Activated T-cell treated with anti-CD3 and anti-CD28 coated beads for 1 hour (primary cell): ENCODE measurements at places on chromosomes 6 and 20.
A peak's percentile ranks its signal among the peaks of the same experiment; 100 is the strongest.

GRCh38 chr6:144769142-144769541 lies 484.0 kb downstream of the UTRN start:
- DNase-seq, result no peak

GRCh38 chr6:56416247-56416646 lies 168.9 kb upstream of the COL21A1 start:
- no peak for DNase-seq

DNA sequence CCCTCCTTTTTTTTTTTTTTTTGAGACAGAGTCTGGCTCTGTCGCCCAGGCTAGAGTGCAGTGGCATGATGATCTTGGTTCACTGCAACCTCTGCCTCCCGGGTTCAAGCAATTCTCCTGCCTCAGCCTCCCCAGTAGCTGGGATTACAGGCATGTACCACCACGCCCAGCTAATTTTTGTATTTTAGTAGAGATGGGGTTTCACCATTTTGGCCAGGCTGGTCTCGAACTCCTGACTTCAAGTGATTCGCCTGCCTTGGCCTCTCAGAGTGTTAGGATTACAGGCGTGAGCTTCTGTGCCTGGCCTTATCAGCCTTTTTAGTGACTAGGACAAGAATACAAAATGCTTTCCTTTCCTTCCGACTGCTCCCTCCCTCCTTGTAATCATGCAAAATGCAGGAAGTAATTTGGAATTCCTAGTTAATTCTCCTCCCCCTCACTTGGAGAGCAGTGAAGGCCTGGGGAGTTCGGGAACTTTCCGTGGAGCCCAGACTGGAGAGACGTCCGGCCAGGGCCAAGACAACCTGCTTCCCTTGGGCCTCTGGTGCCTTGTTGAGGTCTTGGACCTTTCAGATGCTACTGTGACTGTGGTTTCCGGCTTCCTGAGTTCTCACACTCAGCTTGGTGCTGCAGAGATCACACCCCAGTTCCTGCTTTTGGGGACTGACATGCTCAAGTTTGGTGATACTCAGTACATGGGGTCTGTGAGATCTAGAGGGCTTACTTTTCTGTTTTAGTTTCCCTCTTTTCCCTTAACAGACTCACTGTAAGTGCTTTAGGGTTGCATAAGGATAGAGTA lies 3.9 kb upstream of the PHF20 start:
- peak; percentile 46 for DNase-seq

DNA sequence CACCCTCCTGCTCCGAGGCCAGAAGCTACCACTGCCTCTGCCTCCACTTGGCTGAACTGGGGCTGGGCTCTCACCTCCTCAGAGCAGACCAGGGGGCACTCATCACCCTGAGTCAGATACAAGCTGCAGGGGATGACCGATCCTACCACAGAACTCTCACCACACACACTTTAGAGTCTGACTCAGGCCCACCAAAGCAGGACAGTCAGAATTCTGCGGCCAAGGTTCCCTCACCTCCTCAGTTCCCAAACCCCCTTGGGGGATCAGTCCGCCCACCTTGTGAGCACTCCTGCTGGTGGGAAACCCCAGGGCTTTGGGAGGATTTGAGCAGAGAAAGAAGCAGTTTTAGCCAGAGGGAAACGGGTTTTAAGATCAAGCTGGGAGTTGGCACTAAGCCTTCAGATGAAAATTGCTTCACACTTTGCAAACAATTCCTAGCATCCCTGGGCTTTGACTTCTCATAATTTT lies 587.8 kb upstream of the JAG1 start:
- DNase-seq, result no peak

DNA sequence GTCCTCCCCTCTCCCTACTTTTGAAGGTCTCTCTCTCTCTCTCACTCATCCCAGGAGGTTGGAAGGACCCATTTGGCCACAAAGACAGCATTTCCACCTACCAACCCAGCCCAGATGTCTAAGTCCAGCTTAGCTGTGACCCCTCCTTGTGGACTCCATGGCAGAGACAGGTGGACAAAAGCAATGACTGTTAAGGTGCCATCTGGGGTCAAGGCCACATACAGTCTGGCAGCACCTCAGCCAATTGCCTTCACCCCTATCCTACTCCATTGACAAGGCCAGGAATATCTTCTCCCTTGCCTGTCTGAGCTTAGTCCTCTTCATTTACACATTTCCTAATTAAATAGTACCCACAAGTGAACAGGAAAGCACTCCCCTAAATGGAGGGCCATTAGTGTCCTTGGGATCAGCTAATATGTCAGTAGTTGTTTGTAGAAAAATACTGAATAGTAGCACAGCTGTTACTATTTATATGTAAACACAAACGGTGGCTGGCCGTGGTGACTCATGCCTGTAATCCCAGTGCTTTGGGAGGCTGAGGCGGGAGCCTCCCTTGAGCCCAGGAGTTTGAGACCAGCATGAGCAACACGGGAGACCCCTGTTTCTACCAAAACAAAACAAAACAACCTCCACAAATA lies 28.8 kb downstream of the GCM1 start:
- no peak for DNase-seq

DNA sequence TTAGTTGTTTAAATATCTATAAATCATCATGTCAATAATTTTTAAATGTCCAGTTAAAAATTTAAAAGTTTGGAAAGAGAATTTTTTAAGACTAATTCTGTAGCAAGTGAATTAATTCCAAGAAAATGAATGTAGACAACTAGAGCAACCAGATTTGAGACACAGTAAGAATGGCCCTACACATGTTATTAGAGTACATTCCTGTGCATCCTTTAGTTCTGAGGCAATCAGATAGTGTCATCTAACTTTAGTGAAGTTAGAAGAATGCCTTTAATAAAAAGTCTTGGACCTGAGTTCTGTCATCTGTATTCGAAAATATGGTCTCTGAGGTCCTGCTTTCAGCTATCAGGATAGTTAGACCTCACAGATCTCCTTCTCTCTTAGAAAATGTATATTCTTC lies 63.7 kb downstream of the HIVEP2 start:
- DNase-seq, result no peak

- no peak for DNase-seq
Observed at GRCh38 chr6:8414844-8415243, 20.5 kb downstream of the SLC35B3 start.

DNA sequence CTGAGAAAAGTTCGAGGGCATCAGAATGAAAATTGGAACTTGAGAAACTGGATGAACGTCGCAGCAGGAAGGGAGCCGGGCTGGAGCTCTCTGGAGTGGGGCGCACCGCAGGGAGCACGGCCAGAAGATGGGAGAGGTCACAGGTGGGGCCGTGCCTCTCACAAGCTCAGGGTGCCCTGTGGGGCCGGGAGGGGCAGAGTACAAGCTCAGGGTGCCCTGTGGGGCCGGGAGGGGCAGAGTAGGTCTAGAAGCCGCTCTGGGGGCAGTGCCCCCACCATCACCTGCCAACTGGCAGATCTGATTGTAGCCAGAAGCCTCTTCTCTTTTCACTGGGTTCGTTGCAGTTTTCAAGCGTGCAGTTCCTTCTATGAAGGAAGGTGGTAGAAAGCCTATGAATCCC lies 61.1 kb upstream of the SNX9 start:
- DNase-seq, result no peak

DNA sequence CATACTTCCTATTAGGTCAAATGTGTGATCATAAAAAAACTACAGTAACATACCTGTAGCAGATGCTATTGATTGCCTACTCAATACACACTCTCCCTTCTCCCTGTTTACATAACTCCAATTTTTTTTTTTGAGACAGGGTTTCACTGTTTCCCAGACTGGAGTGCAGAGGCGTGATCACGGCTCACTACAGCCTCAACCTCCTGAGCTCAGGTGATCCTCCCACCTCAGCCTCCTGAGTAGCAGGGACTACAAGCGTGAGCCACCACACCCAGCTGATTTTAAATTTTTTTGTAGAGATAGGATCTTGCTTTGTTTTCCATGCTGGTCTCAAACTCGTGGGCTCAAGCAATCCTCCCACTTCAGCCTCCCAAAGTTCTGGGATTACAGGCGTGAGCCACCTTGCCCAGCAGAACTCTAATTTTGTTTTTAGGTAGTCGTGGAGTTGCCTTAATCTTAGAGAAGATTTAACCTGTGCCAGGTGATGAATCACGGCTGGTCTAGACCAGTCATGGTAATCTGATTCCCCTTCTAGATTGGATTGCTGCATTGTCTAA lies 14.0 kb upstream of the KIF3B start:
- DNase-seq, result no peak

GRCh38 chr6:7144872-7145584 lies 37.3 kb downstream of the RREB1 start:
- DNase-seq, result no peak

GRCh38 chr6:52415917-52416628 lies 4.1 kb upstream of the EFHC1 start:
- no peak for DNase-seq

DNA sequence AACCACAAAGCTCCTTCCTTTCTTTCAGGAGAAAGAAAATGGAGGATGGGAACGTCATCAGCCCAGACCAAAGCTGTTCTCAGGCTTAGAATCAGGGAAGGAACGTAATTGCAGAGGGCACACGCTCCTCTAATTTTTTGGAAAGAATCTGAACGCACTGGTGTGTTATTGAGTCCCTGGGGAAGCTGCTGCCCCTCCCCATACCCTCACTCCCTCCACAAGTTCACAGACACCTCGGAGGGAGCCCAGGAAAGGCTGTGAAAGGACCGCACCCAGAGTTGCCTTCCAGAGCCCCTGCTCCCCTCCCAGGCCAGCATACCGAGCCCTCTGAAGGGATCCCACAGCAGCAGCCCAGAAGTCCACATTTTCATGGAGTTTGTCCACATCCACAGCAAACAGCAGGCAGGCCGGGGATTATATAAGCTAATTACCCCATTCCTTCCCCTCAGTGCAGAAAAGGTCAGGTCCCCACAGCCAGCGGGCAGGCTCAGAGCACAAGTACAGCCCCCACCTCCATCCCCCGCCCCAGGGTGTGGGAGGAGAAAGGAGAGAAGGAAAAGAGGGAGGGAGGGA lies 53.7 kb downstream of the ANKRD60 start:
- DNase-seq, result no peak

- DNase-seq, result no peak
Observed at GRCh38 chr6:7912024-7912423, 1.4 kb upstream of the TXNDC5 start.

GRCh38 chr6:96613291-96613999 lies 50.5 kb downstream of the FHL5 start:
- no peak for DNase-seq

GRCh38 chr6:38739532-38739931 lies 24.4 kb downstream of the DNAH8 start:
- DNase-seq, result no peak

DNA sequence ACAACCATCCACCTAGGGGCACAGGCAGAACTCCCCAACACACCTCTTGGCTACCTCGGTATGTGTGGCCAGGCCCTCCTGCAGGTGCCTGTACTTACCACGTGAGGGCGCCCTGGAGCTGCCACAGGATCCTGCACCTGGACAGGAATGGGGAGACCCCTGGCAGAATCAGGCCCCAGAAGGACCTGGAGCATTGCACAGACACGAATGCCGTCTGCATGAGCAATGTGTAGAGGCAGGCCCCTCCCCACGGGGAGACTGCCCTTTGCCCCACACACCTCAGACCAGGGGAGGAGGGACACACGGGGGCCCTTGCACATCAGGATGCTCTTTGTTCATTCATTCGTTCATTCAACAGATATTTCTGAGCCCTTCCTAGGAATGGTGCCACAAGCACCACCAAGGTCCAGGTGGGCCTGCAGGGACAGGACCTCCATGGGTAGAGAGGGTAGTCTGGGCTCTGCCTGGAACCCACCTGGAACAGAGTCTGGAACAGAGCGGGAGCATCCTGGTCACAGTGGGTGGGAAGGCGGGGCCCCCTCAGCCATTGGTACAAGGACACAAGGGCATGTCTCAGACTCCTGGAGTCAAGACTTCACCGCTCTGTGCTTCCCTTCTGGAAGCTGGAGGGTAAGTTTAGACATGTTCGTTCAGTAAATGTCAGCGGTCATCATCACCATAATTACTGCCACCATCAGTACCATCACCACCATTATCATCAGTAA lies 32.3 kb downstream of the YTHDF1 start:
- DNase-seq, result peak; percentile 40

DNA sequence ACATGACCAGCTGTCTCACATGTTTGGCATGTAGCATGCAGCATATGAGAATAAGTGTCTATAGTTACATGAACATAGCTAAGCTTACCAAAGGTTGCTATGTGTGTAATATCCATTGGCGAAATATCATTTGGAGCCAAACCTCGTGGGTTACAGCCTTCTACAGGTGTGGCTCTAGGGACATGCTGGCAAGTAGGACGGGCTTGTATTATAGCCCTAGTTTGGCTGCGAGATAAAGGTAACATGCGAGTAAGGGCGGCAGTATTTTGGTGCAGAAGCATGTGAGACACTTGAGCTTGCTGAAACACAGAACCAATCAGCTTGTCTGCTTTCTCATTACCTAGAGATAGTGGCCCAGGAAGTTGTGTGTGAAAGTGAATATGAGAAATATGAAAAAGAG lies 6.5 kb upstream of the ABHD12 start:
- no peak for DNase-seq

- no peak for DNase-seq
Observed at GRCh38 chr20:41185013-41185757, 47.8 kb downstream of the PLCG1 start.

- no peak for DNase-seq
Observed at GRCh38 chr6:18058429-18058828, 64.0 kb downstream of the NHLRC1 start.

DNA sequence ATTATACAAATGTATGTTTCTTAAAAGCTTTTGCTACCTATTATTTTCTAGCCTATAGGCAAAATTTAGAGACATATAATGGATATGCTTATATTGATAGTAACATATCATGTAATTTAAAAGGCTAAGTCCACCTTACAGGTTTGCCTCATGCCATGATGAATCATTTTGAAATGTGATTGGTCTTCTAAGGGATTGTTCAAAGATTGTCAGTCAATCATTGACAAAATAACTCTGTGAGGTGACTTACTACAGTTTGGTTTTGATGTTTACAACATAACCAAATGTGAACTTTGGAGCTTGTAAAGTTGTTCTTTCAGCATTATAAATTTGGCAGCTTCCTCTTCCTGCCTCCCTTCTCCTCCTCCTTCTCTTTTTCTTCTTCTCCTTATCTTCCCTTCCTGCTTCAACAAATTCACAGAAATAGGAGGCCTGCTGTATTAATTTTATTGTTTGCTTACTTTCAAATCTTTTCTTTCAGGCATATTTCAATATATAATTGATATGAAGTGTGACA lies 39.7 kb upstream of the ZFP64 start:
- no peak for DNase-seq

- DNase-seq, result no peak
Observed at GRCh38 chr20:24875078-24875477, 74.0 kb upstream of the CST7 start.

GRCh38 chr6:84967389-84967788 lies 203.0 kb upstream of the TBX18 start:
- DNase-seq, result no peak

GRCh38 chr20:49446808-49447207 lies 35.7 kb downstream of the KCNB1 start:
- DNase-seq, result no peak

DNA sequence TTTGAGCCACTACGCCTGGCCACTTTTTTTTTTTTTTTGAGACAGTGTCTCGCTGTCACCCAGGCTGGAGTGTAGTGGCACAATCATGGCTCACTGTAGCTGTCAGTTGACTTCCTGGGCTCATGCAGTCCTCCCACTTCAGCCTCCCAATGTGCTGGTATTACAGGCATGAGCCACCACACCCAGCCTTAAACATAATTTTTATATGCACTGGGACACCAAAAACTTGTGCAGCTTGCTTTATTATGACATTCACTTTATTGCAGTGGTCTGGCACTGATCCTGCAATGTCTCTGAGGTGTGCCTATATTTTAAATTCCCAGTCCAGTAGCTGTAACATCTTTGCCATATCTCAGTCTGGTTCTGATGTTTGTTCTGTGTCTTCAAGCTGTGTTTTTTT lies 34.7 kb downstream of the KAT14 start:
- DNase-seq, result no peak
